Transverse colon (tissue), 4 donors: ENCODE measurements at places on chromosomes 1 and 21.

DNA sequence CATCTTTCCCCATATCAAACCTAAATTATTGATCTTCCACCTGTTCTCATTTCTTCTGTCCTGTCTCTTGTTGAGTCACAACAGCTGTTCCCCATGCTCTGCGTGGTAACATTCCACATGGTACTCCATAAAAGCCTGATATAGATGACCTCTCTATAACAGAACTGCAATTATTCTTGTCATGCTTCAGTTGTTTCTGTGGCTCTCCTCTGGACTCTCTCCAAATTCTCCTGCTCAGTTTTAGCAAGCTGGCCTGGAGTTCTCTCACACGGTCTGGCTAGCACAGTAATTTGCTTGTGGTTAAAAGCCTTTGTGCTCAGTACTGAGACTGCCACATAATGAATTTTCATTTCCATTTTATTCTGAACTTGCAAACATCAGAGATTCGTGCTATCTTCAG lies 10.6 kb upstream of the LRRC39 start:
- no peak for DNase-seq

GRCh38 chr21:42367367-42368165 lies 1.2 kb upstream of the TFF1 start:
- DNase-seq, result no peak

- DNase-seq, result no peak
These were observed 5.6 kb upstream of the HNRNPU start for GRCh38 chr1:244869950-244870349.

DNA sequence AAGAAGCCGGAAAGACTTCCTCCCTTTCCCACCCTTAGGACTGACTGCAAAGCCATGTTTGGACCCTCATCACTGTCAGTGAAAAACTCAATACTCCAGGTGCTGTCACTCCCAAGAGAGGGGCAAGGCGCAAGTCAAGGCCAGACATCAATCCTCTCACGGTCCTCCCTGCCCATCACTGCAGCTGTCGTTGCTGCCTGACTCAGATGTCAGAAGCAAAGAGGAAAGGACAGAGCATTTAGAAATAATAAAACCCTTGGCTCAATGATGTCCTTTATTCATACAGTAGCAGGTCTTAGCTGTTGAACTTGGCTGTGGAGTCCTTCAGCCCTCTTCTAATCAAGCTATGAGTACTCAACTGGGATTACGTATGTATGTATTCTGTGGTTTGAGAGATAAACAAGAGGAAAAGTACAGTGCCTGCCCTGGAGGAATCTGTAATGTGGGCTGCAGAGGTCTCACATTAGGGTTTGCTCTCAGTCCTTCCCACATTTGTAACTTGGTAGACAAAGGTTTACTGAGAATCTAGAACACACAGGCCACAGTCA lies 13.5 kb downstream of the SUSD4 start:
- DNase-seq, result no peak

DNA sequence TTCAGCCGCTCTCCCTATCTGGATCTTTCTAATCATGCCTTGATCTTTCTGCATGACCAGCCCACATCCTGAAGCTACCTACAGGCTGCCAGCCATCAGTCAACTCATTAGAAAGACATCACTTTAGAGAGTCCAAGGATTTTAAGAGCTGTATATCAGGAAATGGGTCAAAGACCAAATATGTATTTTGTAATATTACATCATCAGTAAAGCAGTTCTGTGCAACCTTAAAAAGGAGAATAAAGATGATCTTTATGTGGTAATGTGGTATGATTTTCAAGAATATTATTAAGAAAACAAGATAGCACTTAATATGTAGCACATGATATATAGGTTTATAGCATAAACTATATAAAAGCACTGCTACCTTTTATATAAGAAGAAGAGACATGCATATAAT lies 47.6 kb downstream of the SLC30A7 start:
- DNase-seq, result no peak

GRCh38 chr1:203305809-203306088 lies 430 bp downstream of the BTG2 start:
- DNase-seq, result no peak
